ENCODE measurements at places on chromosomes 5 and 9. TPM values are rescaled to one million over a fixed set of nuclear protein-coding genes. Genes with fewer than 3 reads are reported as not detected.

DNA sequence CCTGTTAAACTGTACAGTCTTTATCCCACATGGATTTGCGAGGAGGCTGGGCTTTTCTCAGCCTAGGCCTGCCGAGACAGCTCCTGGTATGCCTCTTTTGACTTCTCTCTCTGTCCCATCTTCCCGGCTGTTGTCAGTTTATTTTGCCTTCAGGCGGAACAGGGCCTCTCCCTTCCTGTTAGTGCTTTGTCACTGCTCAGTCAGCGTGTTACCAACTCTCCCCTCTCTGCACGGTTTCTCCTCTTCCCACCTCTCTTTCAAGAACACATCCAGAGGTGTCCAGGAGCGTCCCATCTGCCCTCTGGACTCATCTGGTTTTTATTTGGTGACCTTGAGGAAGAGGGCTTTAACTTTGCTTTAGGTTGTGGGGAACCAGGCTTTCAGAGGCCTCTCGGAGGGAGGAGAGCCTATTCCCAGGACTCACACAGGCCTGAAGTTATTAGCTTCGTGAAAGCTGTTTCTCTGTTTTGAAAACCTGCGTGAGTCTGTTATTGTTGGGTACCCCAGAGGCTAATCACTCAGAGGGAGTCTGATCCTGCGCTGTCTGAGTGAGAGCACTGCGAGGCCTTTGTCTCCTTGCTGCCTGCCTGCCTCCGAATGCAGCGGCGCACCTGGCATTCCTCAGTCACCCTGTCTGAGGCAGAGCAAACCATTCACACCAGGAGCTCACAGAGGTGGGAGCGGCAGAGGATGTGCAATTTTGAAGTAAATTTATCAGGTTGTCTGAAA is 234.4 kb upstream of the MPDZ start:
- no peak for DNase-seq

DNA sequence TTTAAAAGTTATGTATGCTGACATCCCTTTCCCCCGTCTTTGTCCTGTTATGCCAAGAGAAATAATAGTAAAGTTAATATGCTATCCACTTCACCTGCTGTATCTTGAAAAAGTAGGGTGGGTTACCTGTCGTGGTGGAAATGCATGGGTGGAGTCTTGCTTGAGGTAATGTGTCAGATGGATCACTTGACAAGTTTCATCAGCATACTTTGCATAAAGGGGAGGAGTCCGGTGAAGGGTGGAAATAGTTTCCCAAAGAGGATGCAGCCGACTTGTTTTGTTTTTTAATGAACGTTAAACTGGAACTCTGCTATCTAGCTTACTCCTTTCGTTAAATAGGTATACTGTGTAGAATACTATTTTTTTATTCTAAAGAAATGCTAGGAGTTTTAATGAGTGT is 9.0 kb upstream of the DMRT3 start:
- no peak for DNase-seq

- no peak for DNase-seq
Observed at GRCh38 chr5:159515197-159515596, 184.9 kb upstream of the IL12B start.

Gene IL3
- polyA plus RNA-seq, result not detected

Gene TPPP
- 4.1 TPM for polyA plus RNA-seq

Gene LHX6
- polyA plus RNA-seq, result 3.6 TPM

Gene COL15A1
- polyA plus RNA-seq, result 27.5 TPM

Measured in left renal cortex interstitium (tissue), 4 donors.